ENCODE measurements at places on chromosomes 2 and 18. TPM values are rescaled to one million over a fixed set of nuclear protein-coding genes. Genes with fewer than 3 reads are reported as not detected.

- DNase-seq = no peak
These were observed 31.0 kb downstream of the ABCA12 start for GRCh38 chr2:215107216-215108056.

- DNase-seq = no peak
These were observed 124.9 kb downstream of the RGPD3 start for GRCh38 chr2:106343274-106343673.

GRCh38 chr2:31297751-31298150, 63.8 kb downstream of the EHD3 start:
- DNase-seq = no peak

- no peak for DNase-seq
These were observed 823 bp upstream of the RNU2-63P start for GRCh38 chr2:88016960-88017779.

DNA sequence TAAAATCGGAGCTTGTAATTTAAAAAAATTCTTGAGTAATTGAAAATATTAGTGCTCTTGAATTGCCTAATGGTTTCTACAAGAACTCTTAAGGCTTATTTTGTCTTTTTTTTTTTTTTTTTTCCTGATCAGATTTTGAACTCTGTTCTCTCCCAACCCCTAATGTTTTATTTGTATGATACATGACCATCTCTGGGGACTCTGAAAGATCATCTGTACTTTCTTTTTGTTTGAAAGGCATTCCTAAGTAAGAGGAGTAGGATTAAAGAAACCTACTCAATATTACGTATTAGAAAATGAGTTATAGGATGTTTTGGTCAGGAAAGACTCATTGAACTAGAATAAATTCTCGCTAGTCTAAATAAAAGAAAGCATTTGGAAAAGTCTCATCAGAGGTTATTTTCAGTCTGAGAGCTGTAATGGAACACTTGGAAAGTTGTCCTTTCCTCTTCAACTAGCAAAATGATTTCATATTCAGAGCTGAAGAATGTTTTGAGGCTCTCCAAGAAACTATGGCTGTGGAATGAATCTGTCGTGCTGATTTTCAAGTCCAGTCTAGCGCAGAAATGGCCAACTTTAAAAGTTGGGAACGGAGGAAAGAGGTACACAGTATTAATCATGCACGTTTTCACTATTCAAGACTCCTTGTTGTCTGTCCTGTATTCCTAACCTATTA, 182.7 kb downstream of the PRPF40A start:
- DNase-seq = no peak

- no peak for DNase-seq
These were observed 15.7 kb upstream of the ACVR2A start for GRCh38 chr2:147829106-147829505.

GRCh38 chr2:62305421-62306176, 109.7 kb downstream of the B3GNT2 start:
- no peak for DNase-seq

DNA sequence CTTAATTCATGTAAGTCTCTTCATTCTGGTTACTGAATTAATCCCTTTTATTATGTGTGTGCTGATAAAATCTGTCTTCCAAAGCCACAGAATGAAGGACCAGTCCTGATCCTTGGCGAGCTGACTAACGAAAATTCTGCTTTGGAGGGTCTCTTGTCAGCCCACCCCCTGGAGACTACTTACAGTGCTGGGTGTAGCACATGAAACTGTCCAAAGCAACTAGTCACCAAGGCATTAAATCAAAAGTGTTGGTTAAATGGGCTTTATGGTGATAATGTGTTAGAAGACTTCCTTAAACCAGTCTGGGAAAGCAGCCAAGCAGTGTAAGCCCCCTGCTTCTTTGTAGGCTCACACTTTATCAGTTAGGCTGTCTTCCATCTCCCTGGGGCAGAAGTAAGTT, 420.2 kb downstream of the SUCLG1 start:
- DNase-seq = no peak

DNA sequence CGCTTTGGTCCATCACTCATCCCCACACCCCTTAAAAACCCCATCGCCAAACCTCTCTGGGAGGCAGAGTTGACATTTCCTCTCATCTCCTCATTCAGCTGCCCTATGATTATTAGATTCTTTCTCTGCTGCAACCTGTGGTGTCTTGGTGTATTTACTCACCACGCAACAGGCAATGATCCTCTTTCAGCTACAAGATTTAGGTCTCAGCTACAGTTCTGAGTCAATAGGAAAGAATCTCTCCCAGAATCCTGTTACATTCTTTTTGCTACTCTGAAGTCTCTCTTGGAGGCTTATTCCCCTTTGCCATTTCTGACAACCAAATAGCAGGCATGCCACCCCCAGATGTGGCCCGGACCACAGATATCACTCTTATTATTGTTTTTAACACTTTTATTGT, 468.3 kb upstream of the GYPC start:
- DNase-seq = no peak

DNA sequence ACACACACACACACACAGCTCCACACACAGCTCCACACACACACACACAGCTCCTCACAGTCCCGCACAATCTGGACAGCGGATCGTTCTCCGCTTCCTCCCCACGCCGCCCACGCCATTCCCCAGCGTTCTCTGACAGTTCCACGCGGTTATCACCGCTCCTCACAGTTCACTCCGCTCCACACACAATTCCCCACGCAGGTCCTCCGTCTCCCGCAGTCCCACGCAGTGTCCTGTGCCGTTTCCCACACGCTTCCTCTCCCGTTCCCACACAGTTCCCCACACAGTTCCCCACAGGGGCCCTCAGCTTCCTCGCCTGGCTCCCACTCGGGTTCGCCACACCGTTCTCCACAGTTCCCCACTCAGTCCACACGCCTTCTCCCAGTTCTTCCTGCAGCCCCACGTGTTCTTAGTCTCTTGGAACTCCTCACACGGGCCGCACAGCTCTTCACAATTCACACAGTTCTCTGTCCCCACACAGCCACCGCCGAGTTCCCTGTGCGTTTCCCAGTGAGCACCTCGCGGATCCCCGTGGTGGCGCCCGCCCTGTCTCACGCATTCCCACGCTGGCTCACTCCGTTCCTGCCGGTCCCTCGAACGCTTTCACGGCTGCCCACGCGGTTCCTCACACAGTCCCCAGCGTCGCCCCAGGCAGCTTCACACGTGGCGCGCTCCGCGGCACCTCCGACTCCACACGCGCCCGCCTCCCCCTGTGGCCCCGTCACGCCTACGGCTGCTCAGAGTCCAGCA, 38.4 kb downstream of the KIF1A start:
- DNase-seq = no peak

Gene FAHD2B
- total RNA-seq = 28.2 TPM

Gene MRPL44
- 11.8 TPM for total RNA-seq

Gene SIGLEC15
- total RNA-seq = not detected

All from vagina (tissue), 2 donors.